ENCODE measurements at places on chromosomes 7 and 10. TPM values are rescaled to one million over a fixed set of nuclear protein-coding genes. Genes with fewer than 3 reads are reported as not detected.

The MKX gene
- polyA plus RNA-seq = 1.5 TPM

The TRIM74 gene
- 0.30 TPM for polyA plus RNA-seq

The NANOS1 gene
- 1.6 TPM for polyA plus RNA-seq

The GPC2 gene
- polyA plus RNA-seq = 0.31 TPM

The CRTAC1 gene
- 2.9 TPM for polyA plus RNA-seq

The OPALIN gene
- polyA plus RNA-seq = not detected

The MYPN gene
- polyA plus RNA-seq = 0.11 TPM

The PIK3AP1 gene
- polyA plus RNA-seq = 9.7 TPM

The GTPBP10 gene
- polyA plus RNA-seq = 7.0 TPM

The PLXDC2 gene
- 1.5 TPM for polyA plus RNA-seq

The SEMA3E gene
- polyA plus RNA-seq = 0.10 TPM

The EIF5AL1 gene
- 0.92 TPM for polyA plus RNA-seq

The GPER1 gene
- 11.1 TPM for polyA plus RNA-seq

The GRM3 gene
- 0.03 TPM for polyA plus RNA-seq

The TMEM270 gene
- not detected for polyA plus RNA-seq

The LRRC18 gene
- not detected for polyA plus RNA-seq

The HBP1 gene
- polyA plus RNA-seq = 25.3 TPM

The PNLIP gene
- polyA plus RNA-seq = 2,301 TPM

The ARL4A gene
- polyA plus RNA-seq = 19.1 TPM

The SIRT1 gene
- 7.7 TPM for polyA plus RNA-seq

The MRLN gene
- not detected for polyA plus RNA-seq

The STRA8 gene
- not detected for polyA plus RNA-seq

The PPP1R3C gene
- polyA plus RNA-seq = 9.7 TPM

The BRAF gene
- 7.4 TPM for polyA plus RNA-seq

The NME8 gene
- polyA plus RNA-seq = 0.31 TPM

The ENO4 gene
- not detected for polyA plus RNA-seq

The PON1 gene
- not detected for polyA plus RNA-seq

The HOXA2 gene
- 0.20 TPM for polyA plus RNA-seq

The COL13A1 gene
- 0.79 TPM for polyA plus RNA-seq

The TRIM50 gene
- polyA plus RNA-seq = 4.1 TPM

The HPS1 gene
- polyA plus RNA-seq = 23.6 TPM

The HOXA9 gene
- polyA plus RNA-seq = 1.4 TPM

The AKR1C2 gene
- polyA plus RNA-seq = 394 TPM

The SCART1 gene
- polyA plus RNA-seq = 1.3 TPM

Data from adipose tissue (tissue), 3 donors.